CD14-positive monocyte (primary cell): ENCODE measurements at places on chromosomes 4 and X. TPM values are rescaled to one million over a fixed set of nuclear protein-coding genes. Genes with fewer than 3 reads are reported as not detected.
A peak's percentile ranks its signal among the peaks of the same experiment; 100 is the strongest.

- no peak for DNase-seq
Observed at GRCh38 chrX:115582616-115583495, 21.9 kb downstream of the PLS3 start.

The SLC49A3 gene
- polyA plus RNA-seq = 29.8 and 40.0 TPM in 2 replicates

The CT45A1 gene
- polyA plus RNA-seq = not detected

The PF4V1 gene
- 3.3 TPM for polyA plus RNA-seq

The HSFX4 gene
- polyA plus RNA-seq = not detected in 2 replicates

DNA sequence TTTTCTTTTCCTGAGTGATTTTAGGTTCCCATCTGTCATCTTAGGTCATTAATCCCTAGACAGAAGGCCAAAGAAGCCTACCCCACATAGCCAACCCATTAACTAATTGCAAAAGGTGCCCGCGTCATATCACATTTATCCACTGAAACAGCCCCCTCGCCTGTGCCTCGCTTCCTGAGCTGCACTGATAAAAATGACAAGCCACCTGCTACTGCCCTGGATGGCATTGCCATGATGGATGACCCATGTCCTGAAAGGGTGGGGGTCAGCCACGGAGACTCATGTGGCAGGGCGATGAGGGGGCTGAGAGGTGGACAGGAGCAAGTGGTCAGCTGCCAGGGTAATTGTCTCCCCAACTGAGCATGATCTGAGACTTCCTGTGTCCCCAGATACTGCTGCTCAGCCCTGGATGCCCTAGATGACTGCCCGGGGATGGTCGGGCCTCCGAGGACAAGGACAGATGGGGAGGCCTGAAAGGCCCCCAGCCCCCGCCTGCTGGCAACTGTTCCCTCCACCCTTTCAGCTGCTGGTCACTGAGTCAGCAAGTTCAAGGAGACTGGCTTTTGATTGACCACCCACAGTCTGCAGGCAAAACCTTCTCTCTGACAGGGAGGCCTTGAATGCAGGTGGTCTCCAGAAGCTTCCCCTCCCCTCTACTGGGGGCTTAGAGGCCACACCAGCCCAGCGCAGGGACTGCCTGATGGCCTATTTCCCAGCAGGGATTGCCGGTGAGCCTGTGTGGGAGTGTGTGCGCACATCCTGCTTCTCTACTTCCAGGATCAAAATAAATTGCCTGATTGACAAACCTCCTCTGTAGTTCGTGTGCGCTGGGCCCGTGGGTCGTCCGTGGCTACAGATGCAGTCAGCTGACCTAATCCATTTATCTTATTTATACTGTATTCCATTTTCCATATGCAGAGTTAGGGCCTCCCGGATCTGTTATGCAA, 496.3 kb downstream of the BCOR start:
- DNase-seq = no peak

- DNase-seq = no peak
Observed at GRCh38 chrX:125604448-125604847, 284.8 kb downstream of the TEX13C start.

DNA sequence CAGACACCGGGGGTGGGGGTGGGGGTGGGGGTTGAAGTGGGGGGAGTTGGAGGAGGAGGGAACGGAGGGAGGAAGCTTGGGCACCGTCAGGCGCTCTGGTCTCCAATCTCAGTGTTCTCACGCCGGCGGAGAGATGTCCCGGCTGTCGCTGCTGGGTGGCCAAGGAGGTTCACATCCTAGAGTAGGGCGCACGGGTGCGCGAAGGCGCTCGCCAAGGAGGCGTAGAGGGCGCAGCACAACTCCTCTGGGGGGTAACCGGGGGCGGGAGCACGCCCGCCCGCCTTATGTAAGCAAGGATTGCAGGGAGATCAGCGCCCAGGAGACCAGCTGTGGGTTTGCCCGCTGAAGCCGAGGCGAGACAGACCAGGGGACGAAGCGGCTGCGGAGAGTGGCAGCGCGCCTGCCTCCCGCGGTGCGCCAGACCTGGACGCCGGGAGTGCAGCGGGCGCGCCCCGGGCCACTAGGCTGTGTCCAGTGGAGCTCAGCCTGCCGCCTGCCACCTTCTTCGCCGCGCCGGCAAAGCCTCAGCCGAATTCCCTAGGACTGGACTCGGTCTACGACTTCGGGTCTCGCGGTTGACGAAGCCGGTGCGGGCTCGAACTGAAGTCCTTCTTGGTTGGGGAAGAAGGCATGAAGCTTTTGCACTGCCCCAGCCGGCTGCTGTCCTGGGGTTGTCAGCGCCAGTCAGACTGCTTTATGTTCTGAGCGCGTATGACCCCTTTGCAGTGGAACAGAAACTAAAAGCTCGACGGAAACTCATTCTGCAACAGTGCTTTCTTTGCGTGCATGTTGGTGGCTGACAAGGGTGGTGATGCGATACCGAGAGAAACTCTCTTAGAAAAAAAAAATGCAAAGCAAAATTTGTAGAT, 707 bp upstream of the UNC5C start:
- peak; percentile 43 for DNase-seq

DNA sequence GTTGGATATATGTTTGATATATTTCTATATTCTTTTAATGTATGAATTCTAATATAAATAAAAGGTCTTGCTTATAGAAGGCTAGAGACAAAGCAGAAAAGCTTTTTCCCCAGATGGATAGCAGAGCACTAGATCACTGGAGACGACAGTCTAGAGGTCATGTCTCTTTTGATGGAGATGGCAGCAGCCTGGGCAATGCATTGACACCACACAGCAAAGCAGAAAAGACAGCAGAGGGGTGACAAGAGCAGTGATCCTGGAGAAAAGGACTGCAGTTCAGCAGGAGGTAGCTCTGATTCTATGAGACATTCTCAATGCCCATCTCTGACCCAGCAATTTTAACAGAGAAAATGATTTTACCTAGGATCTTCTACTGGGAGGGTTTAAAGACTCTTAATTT, 210.6 kb downstream of the DTHD1 start:
- no peak for DNase-seq

DNA sequence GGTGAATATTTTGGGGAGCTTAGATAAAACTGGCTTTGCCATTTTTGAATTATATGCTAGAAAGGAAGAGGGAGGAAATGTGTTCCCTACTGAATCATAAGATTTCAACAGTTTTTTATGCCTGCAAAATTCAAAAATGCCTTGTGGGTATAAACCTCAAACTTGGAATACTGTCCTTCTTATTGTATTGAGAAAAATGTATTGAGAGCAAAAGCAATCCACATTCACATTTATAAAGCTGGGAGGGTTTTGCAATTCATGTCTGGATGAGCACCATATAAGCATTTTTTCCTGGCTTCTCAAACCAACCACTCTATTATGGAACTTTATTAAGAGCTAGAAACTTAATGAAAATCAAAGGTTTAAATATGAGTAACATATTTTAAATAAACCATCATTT, 289.8 kb downstream of the PCDH7 start:
- no peak for DNase-seq

The OTC gene
- not detected in 2 replicates for polyA plus RNA-seq

DNA sequence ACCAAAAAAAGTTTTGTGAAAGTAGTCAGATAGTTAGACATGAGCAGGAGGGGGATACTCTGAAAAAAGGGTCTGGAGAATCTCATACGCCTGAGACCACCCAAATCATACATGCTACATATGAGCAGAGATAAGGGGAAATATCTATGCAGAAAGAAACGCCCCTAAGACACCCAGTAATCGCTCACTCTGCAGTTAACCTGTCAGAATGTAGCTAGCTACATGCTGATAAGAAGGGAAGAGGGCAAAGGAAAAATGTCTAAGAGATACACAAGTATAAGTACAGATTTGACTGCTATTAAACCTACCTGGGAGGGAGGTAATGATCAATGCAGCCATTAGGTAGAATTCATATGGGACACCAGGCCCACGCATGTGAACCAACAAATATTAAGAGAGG, 1159.5 kb upstream of the PCDH10 start:
- no peak for DNase-seq

The PHKA1 gene
- polyA plus RNA-seq = 0.01 TPM in 1 of 2 replicates, not detected in the other

GRCh38 chr4:184395451-184395917, 78.9 kb downstream of the IRF2 start:
- DNase-seq = no peak

- DNase-seq = no peak
Observed at GRCh38 chrX:154121961-154122360, 22.1 kb upstream of the OPN1LW start.

DNA sequence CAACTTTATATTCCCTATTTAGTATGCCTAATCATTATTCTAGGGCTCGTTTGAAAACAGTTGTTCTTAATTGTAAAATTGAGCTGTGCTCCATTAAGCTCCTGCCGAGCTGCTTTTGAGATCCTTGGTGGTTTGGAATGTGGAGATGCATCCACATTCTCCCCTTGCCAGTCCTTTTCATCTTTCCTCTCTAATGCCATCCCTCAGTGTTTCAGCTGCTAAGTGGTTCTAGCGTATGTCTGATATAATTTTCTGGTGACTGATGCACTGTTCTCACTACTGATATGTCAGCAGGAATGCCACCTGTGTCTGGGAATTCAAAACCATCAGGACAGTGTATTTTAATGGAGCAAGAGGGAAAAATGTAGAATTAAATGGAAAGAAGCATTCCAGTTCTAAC, 1085.0 kb downstream of the CCSER1 start:
- DNase-seq = no peak

- DNase-seq = no peak
Observed at GRCh38 chr4:8238515-8239053, 31.0 kb upstream of the HTRA3 start.

GRCh38 chr4:3852711-3853110, 86.5 kb downstream of the ADRA2C start:
- DNase-seq = no peak

DNA sequence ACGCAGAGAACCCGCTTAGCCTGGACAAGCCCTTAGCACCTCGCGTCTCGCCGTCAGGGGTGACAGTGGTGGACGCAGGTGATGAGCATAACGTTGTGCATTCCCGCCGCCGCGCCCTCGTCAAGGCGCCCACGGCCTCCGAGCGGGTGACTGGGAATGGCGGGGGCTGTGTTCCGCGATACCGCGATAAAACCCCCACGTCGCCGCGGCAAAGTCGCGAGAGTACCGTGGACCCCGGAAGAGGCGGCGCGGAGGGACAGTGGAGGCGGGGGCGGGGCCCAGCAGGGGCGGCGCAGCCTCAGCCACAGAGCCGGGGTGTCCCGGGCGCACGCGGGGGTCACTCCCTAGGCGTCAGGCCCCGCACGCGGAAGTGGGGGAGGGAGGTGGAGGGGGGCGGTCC, 53.8 kb downstream of the ZFYVE28 start:
- no peak for DNase-seq

The AFP gene
- not detected for polyA plus RNA-seq

The GABRE gene
- not detected for polyA plus RNA-seq

- DNase-seq = no peak
Observed at GRCh38 chr4:20984576-20984836, 284.2 kb downstream of the PACRGL start.

GRCh38 chrX:31251336-31251735, 179.5 kb upstream of the FTHL17 start:
- no peak for DNase-seq

- DNase-seq = peak; percentile 82
Observed at GRCh38 chrX:20514358-20514757, 247.6 kb upstream of the RPS6KA3 start.

DNA sequence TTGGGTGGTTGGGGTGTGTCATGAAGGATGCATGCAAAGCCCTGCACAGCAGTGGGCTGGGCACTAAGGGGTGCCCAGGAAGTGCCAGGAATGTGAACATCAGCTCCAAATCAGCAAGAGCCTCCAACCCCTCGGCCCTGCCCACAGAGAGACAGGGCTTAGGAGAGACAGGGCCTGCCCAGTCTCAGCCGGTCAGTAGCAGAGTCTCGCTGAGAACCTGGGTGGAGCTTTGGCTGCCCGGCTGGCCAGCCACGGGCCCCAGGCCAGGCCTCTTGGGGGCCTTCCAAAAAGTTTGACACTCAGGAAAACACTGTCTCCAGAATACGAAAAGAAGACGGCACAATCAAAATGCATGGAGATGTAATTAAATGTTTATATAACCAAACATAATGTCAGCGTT, 4.3 kb upstream of the MXD4 start:
- DNase-seq = no peak

The TEX13C gene
- polyA plus RNA-seq = not detected

- peak; percentile 13 for DNase-seq
Observed at GRCh38 chr4:127732623-127733328, 2.6 kb downstream of the SLC25A31 start.

- DNase-seq = no peak
Observed at GRCh38 chrX:132063334-132063733, 40.2 kb downstream of the STK26 start.

DNA sequence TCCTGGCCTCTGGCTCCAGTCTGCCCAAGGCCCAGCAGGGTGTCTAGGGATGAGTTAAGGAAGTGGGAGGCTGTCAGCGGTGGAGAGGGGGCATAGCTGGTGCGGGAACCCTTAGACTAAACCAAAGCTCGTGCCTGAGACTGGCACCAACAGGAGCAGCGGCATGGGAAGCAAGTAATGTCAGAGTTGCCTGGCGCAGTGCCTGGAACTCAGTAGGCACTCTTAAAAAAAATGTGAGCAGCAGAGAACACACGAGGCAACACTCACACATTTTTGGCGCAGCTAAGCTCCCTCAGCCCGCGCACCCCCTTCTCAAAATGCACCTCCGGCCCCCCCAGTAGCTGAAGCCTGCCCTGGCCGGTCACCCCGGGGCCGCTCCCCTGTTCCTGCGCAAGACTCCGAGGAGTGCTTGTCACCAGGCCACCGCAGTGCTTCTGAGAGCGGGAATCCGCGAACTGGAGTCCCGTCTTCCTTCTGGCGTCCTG, 583 bp downstream of the GABRE start:
- no peak for DNase-seq

DNA sequence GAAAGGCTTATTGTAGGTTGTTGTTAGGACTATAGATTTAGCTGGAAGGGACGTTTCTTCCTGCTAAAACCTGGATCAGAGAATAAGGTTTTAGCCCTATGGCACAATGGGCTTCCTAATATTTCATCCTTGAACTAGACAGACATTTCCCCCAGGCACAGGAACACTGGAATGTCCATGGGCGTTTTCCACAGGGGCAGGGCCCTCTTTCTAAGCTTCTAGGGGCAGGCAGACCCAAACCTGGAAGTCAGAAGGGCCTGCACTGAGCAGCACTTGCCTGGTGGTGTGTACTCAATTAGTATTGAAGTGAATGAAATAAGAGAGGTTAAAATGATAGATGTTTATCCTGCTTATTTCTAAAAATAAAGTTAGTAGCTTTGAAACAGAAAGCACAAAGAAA, 41.1 kb downstream of the CASP6 start:
- no peak for DNase-seq

The SH3BP2 gene
- polyA plus RNA-seq = 478 and 498 TPM in 2 replicates

- no peak for DNase-seq
Observed at GRCh38 chr4:182807767-182808548, 109.2 kb downstream of the DCTD start.

DNA sequence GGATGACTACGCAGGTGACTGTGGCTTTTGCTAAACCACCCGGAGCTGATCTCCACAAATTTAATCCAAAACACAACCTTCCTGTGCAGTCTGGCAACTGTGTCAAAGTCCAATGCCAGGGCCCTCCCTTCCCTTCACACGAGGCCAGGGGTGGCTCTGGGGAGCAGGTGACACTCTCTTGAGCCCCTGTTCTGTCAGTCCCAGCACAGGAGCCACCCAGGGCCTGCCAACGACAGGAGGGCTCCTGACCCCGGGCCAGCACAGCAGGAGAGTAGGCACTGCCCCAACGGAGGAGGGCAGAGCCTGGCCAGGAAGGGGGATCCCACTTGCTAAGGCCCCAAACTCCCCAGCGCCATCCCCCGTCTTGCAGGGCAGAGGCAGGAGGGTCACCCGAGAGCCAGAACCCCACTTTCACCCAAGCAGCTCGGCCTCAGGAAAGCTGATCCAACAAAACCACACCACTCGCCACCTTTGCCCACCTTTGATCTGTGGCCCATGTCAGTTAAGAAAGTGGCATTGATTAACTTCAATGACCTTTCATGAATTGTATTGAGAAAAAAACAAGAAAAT, 44.7 kb downstream of the FAM53A start:
- no peak for DNase-seq

GRCh38 chr4:111535792-111536191, 609.5 kb upstream of the FAM241A start:
- DNase-seq = no peak
